A673 (cell line): ENCODE measurements at places on chromosomes 2 and 18.

- DNase-seq: no peak
These were observed 57.6 kb downstream of the SDC1 start for GRCh38 chr2:20167356-20167755.

DNA sequence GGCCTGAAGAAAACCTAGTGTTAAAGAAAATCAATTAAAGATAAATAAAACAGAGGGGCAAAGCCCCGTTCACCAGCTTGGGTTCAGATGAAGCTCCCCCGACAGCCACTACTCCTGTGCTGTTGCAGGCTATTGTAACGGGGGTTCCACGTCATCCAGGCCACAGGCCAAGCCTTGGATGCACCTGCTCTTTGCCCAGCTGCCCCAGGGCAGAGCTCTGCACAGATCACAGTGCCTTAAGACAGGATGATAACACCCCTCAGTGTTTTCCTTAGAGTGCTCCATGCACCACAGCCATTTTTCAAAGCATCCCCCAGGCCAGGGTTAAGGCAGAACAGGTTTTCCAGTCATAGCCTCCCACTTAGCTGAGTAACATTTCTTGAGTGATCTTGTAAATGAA is 32.0 kb downstream of the FASTKD2 start:
- no peak for DNase-seq

DNA sequence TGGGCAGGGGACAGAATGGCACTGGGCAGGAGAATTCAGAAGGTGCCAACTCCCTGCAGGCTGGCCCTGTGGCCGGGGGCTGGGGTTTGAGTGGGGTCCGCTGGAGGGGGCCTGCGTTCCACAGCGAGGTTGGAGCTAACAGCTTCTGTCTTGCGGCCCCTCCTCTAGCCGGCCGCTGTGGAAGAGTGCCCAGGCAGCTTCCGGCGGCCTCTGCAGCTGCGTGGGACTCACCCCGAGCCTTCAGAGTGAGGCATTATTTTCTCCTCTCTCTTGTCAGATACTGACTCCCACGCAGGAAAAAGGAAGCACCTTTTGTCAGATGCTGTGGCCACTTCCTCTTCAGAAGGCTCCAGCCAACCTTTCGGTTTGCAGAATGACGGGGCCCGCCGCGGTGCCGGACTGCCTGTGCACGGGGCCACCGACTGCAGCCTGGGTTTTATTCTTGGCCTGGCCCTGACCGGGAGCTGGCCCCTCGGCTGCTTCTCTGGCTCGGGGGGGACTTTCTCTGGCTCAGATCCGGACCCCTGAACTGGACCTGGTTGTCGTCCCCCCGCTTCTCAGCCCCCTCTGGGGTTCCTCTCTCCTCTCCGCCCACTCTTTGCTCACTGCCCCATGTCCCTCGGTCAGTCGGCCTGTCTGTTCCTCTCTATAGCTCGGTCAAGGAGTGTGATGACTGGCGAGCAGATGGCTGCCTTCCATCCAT is 40.1 kb downstream of the ARHGAP25 start:
- DNase-seq: no peak

DNA sequence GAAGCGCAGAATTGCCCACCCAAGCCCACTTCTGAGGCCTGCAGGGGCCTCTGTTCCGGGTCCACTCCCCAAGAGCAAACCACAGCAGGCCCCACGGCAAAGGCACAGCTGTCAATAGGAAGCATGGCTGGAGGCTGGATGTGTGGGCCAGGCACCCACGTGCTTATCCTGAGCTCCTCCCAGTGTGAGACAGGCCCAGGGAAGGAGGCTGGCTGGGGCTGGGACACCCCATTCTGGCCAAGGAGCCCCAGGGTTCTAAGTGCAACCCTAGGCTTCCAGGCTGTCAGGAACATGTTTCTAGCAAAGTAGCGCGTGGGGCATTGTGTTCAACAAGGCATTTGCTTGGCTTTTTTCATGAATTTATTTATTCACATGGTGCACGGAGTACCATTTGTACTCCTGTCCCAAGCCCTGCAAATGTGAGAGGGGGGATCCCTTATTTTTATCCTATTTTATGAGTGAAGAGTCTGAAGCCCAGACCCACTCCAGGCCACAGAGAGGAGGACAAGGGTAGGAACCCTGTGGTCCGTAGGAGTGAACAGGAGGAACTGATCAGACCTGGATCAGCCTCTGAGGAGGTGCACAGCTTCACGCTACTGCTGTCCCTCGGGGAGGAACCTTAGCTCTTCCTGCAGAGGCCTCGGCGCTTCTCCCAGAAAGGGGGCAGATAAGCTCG is 6.1 kb upstream of the RAB17 start:
- no peak for DNase-seq
